Cerebellum (tissue), 4 donors: ENCODE measurements at places on chromosomes 16 and 17. TPM values are rescaled to one million over a fixed set of nuclear protein-coding genes. Genes with fewer than 3 reads are reported as not detected.

- no peak for DNase-seq
Observed at GRCh38 chr17:79255456-79255855, 180.8 kb downstream of the ENGASE start.

GRCh38 chr16:11711662-11712061 lies 31.0 kb downstream of the TXNDC11 start:
- DNase-seq: no peak

Gene NMRAL1
- 27.0 TPM for total RNA-seq

GRCh38 chr16:12256921-12257320 lies 280.4 kb downstream of the SNX29 start:
- DNase-seq: no peak

- DNase-seq: no peak
Observed at GRCh38 chr17:32903774-32904673, 23.9 kb upstream of the TMEM98 start.

Gene ABCA9
- total RNA-seq: 27.1 TPM

DNA sequence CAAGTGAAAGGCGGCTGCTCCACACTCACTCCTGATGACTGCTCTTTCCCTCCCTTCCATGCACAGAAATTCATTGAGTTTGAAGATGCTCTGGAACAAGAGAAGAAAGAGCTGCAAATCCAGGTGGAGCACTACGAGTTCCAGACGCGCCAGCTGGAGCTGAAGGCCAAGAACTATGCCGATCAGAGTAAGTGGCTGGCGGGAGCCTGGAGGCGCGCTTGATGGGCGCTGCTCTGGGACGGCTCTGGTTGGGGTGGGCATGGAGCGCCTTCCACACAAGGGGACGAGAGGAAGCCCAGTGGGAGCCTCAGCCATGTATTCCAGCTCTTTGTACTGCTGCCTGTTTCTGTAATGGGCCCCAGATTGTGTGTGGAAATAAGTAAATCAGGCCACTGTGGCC lies 18.5 kb downstream of the MAPK8IP3 start:
- no peak for DNase-seq

GRCh38 chr17:37492167-37492566 lies 2.5 kb downstream of the DUSP14 start:
- no peak for DNase-seq

GRCh38 chr17:59629174-59629573 lies 9.5 kb downstream of the CLTC start:
- DNase-seq: no peak

- no peak for DNase-seq
Observed at GRCh38 chr17:78912082-78912481, 9.1 kb upstream of the CEP295NL start.

Gene KRT12
- not detected for total RNA-seq

GRCh38 chr17:66472123-66472522 lies 169.7 kb downstream of the PRKCA start:
- DNase-seq: no peak
